ENCODE measurements at places on chromosomes 2 and 18. TPM values are rescaled to one million over a fixed set of nuclear protein-coding genes. Genes with fewer than 3 reads are reported as not detected.

ST8SIA5 gene
- 0.90 TPM for polyA plus RNA-seq

RBBP8 gene
- polyA plus RNA-seq: 51.2 TPM

GPR17 gene
- polyA plus RNA-seq: 1.1 TPM

GRCh38 chr2:9813312-9814128, 29.8 kb upstream of the TAF1B start:
- peak; percentile 50 for DNase-seq

DNA sequence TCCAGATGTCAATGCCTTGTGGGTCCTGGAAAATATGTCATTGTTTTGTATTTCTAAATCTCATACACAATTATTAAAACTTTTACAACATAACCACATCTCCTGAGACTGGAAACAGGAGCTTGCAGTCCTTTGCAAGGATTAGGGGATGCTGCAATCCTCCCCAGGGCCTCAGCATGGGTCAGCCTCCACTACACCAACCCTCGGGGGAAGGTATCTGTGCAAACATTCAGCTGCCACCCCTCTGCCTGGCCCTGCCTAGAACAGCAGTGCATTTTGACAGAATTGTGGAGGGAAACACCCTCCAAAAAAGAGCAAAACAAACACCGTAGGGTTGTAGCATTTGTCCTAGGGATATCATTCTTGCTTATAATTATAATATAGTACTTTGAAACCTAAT, 4.2 kb upstream of the UPP2 start:
- DNase-seq: no peak
